ENCODE measurements at places on chromosomes 5 and 9.

GRCh38 chr5:158487664-158488063, 612.1 kb downstream of the EBF1 start:
- no peak for DNase-seq

GRCh38 chr5:157252711-157253465, 13.0 kb upstream of the CYFIP2 start:
- DNase-seq = peak; percentile 64

DNA sequence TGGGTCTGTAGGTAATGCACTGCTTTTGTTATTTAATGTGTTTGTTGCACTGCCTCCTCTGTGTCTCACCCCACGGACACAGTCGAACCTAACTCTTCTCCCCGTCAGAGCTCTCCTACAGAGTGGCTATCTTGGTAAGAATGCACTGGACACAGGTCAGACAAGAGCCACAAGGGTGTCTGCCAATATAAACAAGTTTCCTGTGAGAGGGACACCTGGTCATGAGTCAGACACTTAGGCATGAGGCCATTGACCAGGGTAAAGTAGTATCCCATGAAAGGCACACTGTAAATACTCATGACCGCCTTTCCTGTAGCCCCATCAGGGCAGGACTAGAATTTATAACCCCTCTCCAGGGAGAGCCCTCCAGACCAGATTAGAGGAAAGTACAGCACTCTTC, 115.5 kb downstream of the SLC12A2 start:
- no peak for DNase-seq

- DNase-seq = peak; percentile 91
Measured at GRCh38 chr5:16465544-16466432, at the start of gene ZNF622. TSS of gene ZNF622 (minus strand) at chr5:16465800. CDS start at chr5:16465665, 135 bp downstream.

DNA sequence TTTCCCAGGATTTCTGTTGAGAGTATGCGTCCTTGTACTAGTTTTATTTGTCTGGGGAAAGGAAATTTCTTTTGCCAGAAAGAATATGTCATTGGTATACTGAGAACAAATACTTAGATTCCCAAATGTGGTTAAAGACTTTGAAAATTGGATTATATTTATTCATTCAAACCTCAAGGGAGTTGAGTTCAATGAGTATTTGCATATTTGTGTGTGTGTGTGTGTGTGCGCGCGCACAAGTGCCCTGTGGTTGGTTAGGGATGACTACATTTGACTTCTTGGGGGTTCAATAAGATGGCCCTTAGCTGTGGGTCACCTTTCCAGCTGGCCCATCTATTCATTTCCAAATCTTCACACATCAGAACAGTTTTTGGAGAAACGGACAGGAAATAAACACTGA, 4.9 kb downstream of the RXFP3 start:
- DNase-seq = no peak
